ENCODE measurements at places on chromosomes 2 and 18.

DNA sequence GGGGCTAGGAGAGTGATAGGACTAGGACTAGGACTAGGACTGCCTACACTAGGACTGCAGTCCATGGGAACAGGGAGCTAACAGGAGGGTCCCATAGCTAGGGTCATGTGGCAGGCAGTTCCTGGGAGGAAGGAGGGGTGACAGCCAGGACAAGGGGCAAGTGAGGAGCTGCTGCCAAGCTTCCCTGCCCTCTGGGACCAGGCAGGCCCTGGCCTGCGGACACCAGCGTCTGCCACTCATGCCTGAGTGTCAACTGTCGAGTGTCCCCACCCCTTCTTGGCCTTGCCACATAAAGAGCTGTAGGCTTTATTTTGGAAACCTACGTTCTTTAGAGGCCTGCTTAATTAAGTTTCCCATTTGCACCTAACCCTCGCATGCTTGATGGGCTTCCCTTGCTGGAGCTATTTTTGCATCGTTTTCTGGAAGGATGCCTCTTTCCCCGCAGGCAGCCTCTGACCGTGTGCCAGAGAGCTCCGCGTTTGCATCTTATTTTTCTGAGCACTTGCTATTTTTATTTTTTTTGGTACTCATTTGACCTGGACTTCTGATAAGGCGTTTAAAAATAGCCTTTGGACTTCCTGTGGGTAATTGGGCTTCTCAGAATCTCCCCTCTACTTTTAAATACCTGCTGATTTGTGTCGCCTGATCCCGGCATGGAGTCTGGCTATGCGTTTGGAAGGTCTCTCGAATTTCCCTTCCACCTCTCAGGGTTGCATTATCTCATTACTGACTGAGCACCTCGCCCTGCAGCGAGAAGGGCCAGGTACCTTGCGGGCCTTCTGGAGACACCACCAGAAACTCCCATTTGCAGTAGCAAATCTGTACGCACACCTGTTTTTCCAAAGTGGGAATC lies 66.4 kb downstream of the SH3RF3 start:
- no peak for DNase-seq

- no peak for DNase-seq
Observed at GRCh38 chr2:71474116-71474743, 20.9 kb downstream of the DYSF start.

DNA sequence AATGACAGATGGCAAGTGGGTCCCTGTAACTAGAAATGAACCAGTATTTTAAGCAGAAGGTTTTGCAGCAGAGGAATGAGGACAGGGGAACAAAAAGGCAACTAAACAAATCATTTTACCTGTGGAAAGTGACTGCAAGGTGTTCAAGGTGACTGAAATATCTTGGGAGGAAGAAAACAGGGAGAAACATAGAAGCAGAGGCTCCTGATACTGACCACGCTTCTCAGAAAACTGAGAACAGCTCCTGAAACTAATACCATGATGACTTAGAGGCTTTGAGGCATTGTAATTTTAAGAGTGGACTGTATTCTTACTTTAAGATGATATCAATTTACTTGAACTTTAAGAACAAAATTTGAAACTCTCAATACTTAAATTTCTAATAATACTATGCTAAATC lies at the start of gene DYTN:
TSS of gene DYTN (minus strand) at position 101 of the 400 bp plus-strand sequence. CDS start 117 bp downstream, outside the sequence.
- DNase-seq: no peak

DNA sequence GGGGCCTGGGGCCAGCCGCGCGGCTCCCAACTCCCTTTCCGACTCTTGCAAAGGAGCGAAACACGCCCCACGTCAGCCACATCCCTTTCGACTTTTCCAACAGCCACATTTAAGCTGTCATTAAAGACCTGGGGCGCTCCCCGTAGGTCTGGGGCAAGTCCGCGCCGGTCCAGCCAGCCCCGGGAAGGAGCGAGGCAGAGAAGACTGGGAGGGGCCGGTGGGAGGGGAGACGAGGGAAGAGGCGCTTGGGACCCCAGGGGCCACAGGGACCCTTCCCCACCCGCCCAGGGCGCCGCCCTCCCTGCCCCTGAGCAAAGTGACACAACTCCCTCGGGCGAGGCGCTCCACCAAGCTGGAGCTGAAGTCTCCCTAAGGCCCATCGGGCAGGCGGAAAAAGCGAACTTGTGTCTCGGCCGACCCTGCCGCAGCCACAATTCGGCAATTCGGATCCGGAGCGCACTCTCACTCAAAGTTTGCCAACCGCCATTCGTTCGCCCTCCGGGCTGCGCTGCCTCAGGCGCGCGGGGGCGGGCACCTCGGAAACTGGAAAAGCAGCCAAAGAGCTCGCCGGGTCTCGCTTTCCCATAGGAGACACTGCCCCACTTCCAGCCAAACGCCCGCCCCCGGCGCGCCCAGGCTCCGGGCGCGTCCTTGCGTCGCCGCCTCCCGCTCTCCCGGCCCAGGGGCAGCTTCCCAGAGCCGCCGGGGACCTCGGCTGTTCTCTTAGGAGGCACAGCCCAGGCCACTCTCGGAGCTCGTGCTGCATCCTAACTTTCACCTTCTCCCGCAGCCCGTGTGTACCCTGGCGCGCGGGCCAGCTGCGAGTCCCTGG lies 1.1 kb upstream of the KCTD1 start:
- peak; percentile 71 for DNase-seq

- DNase-seq: no peak
Observed at GRCh38 chr2:177287814-177288213, 23.3 kb upstream of the NFE2L2 start.

- DNase-seq: no peak
Observed at GRCh38 chr2:60819936-60820335, 61.4 kb upstream of the REL start.
